ENCODE measurements at places on chromosomes 13 and 19.

DNA sequence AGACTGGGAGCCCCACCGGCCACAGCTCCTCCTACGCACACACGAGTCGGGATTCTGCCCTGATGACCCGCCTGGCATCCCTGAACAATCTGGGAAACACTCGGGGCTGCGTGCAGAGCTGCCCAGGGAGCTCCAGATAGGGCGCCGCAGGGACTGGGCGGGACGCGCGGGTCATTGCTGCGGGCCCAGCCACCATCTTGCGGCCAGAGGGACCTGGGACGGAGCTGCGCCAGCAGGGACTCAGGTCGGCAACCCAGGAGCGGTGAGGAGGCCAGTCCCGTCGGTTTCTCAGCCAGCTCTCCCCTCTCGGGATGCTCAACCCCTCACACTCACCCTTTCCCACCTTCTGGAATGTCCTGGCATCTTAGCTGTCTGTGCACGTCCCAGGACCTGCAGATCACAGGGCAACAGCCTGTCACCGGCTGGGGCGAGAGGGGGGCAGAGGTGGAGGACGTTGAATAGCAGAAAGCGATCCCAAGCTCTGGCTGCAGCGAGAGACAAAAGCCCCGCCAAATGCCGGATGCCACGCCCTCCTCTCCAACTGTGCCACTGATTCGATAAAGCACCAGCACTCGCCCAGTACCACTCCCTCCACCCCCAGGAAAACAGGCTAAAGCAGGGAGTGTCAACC lies 20.4 kb upstream of the ZNF91 start:
- DNase-seq, result no peak

DNA sequence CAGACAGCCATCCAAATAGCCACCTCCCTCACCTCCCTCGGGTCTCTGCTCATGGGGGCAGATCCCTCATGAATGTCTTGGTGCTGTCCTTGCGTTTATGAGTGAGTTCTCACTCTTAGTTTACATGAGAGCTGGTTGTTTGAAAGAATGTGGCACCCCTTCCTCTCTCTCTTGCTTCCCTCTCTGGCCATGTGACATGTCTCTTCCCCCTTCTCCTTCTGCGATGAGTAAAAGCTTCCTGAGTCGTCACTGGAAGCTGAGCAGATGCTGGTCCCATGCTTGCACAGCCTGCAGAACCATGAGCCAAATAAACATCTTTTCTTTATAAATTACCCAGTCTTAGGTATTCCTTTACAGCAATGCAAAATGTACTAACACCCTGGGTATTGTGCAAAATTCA lies 208.7 kb downstream of the LACC1 start:
- DNase-seq, result no peak

DNA sequence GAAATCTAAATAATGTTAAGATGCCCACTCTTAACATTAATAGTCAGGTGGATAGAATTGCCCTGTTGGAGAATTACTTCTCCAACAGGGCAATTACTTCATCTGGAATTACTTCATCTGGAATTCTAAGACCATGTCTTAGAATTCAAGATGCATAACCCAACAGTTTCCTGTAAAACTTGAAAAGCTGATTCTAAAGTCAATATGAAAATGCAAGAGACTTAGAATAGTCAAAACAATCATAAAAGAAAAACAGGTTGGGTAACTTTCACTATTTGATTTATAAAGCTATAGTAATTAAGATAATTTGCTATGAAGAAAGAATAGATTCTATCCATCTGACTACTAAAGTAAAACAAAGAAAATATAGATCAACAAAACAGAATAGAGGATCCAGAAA lies 75.2 kb downstream of the ABCC4 start:
- DNase-seq, result no peak

DNA sequence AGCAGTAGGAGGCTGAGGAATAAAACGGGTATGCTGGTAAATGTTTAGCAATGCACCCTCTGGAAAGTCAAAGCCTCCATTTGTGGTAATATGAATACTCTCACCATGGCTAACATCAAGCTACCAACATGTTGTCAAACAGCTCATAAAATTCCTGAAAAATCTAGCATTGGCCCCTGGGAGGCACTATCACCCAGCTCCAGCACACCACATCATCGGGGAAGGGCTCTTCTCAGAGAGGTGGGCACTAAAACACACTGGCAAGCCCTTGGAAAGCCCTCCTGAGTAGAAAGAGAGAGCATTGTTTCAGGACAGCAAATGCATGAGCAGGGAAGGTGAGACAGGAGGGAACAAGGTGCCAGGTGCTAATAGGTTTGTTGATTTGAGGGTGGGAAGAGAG lies 53.9 kb upstream of the FLT1 start:
- no peak for DNase-seq

GRCh38 chr19:52410276-52410675 lies 12.6 kb downstream of the ZNF528 start:
- DNase-seq, result no peak

- no peak for DNase-seq
Observed at GRCh38 chr19:47188507-47189033, 42.4 kb downstream of the BBC3 start.

DNA sequence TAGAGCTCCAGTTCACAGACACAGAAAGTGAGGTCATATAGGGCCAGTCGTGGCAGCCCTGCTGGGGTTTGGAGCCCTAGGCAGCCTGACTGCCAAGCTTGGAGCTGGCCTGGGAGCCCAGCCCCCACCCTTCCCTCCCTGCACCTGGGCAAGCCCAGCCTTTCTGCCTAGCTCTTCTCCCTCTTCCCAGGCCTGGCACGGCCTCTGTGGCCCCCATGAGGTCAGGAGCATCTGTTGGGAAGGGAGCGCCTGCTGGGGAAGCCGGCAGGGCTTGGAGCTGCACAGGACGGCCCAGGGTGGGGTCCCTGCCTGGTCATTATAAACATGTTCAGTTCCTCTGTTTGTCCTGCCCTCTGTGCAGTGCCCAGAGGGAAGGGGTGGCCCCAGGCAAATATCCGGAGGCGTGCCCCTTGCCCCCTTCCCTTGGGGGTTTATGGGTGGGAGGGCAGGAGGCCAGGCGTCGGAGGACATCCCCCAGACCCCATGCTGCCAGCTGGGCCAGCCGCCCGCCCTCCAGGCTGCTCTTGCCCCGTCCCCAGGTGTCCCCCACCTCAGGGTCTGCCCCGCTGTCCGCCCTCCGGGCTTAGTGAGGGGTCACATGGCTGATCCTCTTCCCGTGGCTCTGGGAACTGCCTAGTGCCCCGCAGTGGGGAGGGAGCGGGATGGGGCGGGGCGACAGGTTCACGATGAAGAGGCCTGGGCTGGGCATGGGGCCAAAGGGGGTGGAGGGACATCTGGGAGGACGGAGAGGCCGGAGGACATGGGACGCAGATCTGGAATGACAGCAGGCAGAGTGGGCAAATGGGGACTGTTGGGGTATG lies 30.0 kb upstream of the NCCRP1 start:
- DNase-seq, result no peak

GRCh38 chr19:30865511-30865910 lies 483.7 kb downstream of the TSHZ3 start:
- DNase-seq, result no peak

GRCh38 chr13:30037766-30038165 lies 187.3 kb upstream of the UBL3 start:
- no peak for DNase-seq

DNA sequence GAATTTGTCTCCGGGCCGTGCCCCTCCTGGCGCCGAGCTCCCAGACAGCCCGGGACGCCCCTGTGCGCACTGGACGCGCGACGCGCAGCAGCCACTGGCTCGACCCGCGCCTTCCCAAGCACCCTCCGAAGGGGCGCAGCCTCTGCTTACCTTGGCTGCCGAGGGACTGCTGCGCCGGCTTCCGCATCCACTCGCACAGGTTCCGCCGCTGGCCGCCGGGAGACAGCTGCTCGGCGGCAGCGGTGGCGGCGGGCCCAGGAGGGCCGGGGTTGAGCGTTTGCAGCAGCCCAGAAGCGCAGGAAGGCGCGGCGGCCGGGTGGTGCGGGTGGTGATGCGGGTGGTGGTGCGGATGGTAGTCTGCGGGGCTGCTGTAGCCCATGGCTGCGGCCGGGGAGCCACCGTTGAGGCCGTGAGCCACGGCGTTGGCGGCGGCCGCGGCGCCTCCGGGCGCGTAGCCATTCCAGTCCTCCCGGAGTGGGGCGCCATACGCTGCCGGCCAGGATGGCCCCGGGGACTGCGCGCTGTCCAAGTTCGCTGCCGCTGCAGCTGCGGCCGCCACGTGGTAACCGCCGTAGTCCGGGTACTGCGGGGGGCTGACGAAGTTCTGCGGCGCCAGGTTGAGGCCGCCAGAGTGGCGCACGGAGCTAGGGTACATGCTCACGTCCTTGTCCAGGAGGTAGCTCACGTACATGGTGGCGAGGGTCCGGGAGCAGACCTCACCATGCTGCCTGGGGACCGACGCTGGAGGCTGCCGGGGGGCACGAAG lies 616 bp downstream of the CDX2 start:
- no peak for DNase-seq

- no peak for DNase-seq
Observed at GRCh38 chr19:12783849-12784393, 7.4 kb upstream of the JUNB start.

GRCh38 chr19:412356-413355 lies 3.7 kb upstream of the C2CD4C start:
- DNase-seq, result no peak

GRCh38 chr19:14073925-14074838 lies 1.6 kb downstream of the MISP3 start:
- no peak for DNase-seq

DNA sequence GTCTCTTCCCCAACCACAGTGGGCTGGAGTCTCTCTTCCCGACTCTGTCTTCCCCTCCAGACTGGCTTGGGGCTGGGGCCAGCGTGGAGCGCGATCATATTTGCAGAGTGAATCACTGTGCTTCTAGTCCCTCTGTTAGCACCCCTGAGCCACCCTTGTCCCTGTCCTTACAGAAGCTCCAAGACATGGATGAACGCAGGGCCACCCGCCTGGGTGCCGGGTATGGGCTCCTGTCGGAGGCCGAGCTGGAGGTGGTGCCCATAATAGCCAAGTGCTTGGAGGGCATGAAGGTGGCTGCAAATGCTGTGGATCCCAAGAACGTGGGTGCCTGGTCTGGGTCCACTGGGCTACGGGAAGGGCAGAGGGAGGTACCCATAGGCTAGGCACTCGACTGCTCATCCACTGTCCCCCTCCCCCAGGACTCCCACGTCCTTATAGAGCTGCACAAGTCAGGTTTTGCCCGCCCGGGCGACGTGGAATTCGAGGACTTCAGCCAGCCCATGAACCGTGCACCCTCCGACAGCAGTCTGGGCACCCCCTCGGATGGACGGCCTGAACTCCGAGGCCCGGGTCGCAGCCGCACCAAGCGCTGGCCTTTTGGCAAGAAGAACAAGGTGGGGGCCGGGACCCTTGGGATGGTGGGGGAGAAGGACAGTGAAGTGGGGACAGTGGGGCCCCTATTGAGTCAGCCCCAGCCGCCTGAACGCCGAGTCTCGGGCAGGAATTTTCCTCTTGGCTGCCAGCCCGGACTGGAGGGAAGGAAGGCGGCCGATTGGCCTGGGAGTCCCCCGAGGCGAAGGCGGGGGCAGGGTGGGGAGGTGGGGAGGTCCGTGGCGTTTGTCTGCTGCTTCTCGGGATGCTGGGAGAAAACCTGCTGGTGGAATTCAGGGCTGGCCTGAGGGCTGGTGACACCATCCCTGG lies 5.2 kb downstream of the TRIP10 start:
- DNase-seq, result no peak

- no peak for DNase-seq
Observed at GRCh38 chr19:8697671-8698432, 743 bp downstream of the ACTL9 start.

GRCh38 chr19:57708641-57709361 lies at the start of gene ZNF154:
Gene ZNF154, minus strand, starts transcription at chr19:57709204. Its CDS starts 233 bp downstream, at chr19:57708971.
- peak; percentile 33 for DNase-seq

Measured in activated CD4-positive, CD25-positive, alpha-beta regulatory T cell treated with anti-CD3 and anti-CD28 coated beads, Interleukin-2, amount 50 U/mL, for 72 hours (primary cell).